ENCODE measurements at places on chromosomes 6 and 20.

DNA sequence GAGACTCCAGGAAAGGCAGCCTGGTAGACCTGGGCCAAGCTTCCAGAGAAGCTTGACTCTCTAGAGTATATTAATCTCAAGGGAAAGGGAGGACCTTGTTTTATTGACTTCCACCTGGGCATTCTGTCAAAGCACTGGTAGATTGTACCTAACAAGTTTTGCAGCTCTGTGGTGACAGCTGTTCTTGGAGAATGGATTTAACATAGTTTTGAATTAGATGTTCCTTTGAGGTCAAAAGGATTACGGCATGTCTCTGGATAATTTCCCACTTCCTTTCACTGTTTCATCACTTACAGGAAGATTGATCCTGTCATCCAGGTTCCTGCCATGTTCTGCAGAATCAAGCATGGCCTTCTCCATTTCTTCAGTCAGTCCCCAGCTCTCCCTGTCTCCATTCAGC is 246.0 kb downstream of the PHACTR1 start:
- H3K27me3 ChIP-seq = peaks cover 29% of the 10 kb centered on the region
- no peak overlapping the region for H3K27ac ChIP-seq
- H3K4me3 ChIP-seq = no peak overlapping the region
- H3K4me1 ChIP-seq = peaks cover 14% of the 10 kb centered on the region

DNA sequence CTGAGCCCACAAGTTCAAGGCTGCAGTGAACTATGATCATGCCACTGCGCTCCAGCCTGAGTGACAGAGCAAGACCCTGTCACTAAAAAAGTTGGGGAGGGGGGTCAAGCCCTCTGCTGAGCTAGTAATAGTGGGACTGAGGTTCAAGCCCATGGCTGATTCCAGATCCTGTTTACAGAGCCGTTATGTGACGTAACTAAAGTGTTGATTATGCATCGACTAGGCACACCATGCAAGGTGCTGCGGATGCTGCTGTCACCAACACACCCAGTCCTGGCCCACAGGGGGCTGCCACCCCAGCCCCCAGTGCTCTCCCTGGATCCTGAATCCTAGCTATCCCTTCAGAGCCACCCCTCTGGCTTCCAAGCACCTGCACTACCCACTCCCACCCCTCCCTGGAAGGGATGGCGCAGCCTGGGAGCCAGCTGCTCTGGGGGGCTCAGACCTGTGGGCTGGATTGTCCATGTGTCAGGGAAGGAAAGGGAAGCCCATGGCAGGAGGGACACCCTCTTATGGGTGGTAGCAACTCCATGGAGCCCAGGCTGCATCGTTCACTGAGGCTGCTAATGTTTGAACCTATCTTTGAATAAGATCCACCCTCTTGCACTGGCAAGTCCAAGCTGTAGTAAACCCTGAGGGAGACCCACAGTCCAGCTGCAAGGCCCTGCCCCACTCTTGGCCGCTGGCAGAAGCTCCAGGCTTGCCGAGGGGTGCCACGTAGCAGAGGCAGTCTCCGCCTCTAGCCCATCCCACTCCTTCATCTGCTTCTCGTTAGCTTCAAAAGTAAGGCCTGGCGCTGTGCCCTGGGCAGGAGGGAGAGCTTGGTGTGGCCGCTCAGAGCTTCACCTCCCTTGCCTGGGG is 95.0 kb downstream of the SNX5 start:
- peaks cover 23% of the 10 kb centered on the region for H3K27me3 ChIP-seq
- no peak for DNase-seq
- H3K4me1 ChIP-seq = peaks cover 13% of the 10 kb centered on the region
- H3K36me3 ChIP-seq = no peaks in the 10 kb centered on the region

- no peak overlapping the region for H3K4me3 ChIP-seq
- DNase-seq = no peak
- peaks cover 42% of the 10 kb centered on the region for H3K4me1 ChIP-seq
- H3K27me3 ChIP-seq = no peaks in the 10 kb centered on the region
- H3K27ac ChIP-seq = no peak overlapping the region
- peaks cover 9% of the 10 kb centered on the region for H3K36me3 ChIP-seq
Observed at GRCh38 chr6:107803957-107804356, 20.2 kb downstream of the SCML4 start.

DNA sequence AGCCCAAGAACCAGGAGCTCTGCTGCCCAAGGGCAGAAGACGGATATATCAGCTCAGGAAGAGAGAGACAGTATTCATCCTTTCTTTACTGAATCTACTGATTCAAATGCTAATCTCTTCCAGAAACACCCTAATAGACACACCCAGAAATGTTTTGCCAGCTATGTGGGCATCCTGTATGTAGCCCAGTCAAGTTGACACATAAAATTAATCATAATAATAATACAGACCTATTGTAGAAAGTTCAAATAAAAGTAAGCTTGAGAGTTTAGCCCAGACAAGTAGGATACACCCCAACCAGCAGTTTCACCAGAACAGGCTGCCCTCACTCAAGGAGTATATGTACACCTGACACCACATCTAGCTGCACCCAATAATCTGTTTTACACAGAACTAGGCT is 73.9 kb upstream of the VGLL2 start:
- H3K27me3 ChIP-seq = no peaks in the 10 kb centered on the region
- no peak overlapping the region for H3K27ac ChIP-seq
- no peak for DNase-seq
- no peak overlapping the region for H3K4me3 ChIP-seq

DNA sequence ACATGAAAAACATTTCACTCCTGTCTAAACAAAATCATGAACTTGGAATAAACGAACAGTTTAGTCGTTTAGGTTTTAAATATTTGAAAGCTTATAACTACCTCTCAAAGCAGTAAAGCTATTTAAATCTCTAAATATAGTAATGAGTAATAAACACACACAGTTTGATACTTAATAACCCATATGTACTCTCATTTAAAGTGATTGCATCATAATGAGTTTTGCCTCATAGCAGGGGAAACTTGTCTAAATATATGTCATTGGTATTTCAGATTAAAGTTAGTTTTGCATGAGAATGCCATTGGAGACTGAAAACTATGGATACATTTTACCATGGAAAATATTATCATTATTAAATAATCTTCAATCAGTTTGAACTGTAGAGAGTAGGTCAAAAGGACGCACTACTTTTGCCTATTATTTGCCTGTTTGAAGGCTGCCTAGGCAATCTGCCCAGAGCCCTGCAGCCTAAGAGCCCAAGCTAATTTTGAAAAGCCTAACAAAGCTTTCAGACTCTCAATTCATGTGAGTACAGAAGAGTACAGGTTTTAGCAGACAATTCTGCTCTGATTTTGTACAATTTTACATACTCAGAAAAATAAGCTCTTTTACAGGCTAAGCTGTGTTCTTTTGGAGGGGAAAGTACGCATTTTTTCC is 632.8 kb downstream of the HACE1 start:
- no peak for DNase-seq
- no peak overlapping the region for H3K27ac ChIP-seq
- no peaks in the 10 kb centered on the region for H3K4me1 ChIP-seq
- H3K27me3 ChIP-seq = no peaks in the 10 kb centered on the region
- H3K36me3 ChIP-seq = no peaks in the 10 kb centered on the region
- no peak overlapping the region for H3K4me3 ChIP-seq
